ENCODE measurements at places on chromosomes 12 and 14.
A peak's percentile ranks its signal among the peaks of the same experiment; 100 is the strongest.

DNA sequence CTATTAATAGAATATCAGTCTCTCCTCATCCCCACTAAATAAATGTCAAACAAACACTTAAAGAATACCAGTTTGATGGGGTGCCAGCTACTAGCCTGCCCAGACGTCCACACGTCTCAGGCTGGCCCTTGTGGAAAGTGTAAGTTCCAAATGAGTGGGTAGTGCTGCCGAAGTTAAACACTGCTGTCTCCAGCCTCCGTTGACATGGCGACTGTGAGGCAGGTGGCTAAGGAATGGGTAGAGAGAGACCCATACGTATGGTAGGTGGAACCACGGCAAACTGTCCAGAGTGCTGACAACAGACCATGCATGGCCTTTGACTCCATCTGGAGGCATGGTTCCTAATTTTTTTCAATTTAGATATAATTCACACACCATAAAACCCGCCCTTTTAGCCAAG, 37.9 kb downstream of the PITPNM2 start:
- DNase-seq = no peak

- no peak for DNase-seq
Observed at GRCh38 chr12:56724701-56724971, 463 bp downstream of the NACA start.

DNA sequence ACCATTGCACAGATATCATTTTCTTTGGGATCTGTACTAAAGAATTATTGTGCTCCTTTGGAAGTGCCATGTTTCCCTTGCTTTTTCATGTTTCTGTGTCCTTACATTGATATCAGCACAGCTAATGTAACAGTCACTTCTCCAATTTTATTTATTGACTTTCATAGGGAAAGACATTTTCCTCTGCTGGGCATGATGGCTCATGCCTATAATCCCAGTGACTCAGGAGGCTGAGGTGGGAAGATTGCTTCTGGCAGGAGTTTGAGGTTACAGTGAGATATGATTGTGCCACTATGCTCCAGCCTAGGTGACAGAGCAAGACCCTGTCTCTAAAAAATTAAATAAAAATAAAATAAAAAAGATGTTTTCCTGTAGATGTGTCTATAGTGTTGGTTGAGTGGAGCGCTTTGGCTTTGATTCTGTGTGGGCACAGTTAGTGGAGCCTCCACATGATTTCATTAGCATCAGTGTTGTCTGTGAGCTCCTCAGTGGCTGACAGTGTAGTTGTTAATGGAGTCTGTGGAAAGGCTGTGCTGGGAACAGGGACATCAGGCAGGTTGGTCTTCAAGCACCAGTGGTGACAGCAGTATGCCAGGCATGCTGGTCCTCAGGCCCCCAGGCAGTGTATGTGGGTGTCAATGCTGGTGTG, 7.4 kb downstream of the OAS2 start:
- no peak for DNase-seq

DNA sequence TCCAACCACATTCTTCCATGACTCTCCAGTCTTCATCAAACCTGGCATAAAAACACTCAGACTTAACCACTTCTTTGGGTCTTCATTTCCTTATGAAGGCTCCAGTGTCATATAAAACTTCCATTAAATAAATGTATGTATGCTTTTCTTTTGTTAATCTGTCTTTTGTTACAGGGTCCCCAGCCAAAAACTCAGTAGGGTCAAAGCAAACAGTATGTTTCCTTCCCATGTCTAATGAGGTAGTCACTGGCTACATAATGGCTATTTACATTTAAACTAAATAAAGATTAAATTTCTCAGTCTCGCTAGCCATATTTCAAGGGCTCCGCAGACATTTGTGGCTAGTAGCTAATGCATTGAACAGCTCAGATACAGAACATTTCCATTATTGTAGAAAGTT, 40.1 kb upstream of the STAB2 start:
- no peak for DNase-seq

GRCh38 chr14:75648066-75648838, 12.4 kb downstream of the ERG28 start:
- no peak for DNase-seq

GRCh38 chr14:87278415-87278814, 714.6 kb downstream of the GALC start:
- no peak for DNase-seq

GRCh38 chr12:107951024-107951423, 176.5 kb downstream of the ASCL4 start:
- no peak for DNase-seq

- no peak for DNase-seq
Observed at GRCh38 chr12:13666806-13667205, 314.6 kb downstream of the GRIN2B start.

DNA sequence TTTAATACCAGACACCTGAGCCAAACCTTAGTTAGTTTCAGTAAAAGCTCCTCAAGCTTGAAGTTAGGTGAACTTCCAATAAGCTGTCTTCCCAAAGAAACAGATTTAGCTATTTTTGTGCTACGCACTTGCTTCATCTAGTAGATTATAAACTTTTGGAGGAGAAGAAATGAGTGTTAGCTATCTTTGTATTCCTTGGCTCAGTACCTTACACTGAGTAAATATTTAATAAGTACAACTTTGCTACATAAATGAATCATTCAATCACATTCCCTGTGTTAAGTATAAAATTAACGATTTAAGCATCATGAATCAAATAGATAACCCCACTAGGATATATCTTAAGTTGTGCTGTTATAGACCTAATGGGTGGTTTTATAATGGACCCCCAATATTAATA, 307.0 kb downstream of the PCNX1 start:
- DNase-seq = no peak

GRCh38 chr12:89919241-89919906, 210.7 kb upstream of the ATP2B1 start:
- no peak for DNase-seq

- DNase-seq = peak; percentile 28
Observed at GRCh38 chr12:25590011-25590721, 37.1 kb upstream of the LMNTD1 start.

- no peak for DNase-seq
Observed at GRCh38 chr14:36268121-36268520, 52.3 kb downstream of the MBIP start.

DNA sequence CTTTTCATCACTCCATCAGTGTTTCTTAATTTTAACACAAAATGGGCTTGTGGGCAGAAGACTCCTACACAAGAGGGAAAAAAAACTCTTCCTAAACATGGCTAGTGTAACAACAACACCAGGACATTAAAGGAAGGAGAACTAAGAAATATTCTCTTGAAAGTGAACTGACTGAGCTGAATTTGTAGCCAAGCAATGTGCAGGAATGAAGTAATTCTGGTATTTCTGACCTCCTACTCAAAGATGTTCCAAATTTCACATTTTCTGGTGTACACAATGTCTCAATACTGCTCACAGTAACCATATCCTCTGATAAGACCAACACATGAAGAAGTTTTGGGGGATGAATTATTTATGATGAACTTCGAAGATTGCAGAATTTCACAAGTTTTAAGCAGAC, 357.3 kb downstream of the DUSP6 start:
- DNase-seq = no peak

DNA sequence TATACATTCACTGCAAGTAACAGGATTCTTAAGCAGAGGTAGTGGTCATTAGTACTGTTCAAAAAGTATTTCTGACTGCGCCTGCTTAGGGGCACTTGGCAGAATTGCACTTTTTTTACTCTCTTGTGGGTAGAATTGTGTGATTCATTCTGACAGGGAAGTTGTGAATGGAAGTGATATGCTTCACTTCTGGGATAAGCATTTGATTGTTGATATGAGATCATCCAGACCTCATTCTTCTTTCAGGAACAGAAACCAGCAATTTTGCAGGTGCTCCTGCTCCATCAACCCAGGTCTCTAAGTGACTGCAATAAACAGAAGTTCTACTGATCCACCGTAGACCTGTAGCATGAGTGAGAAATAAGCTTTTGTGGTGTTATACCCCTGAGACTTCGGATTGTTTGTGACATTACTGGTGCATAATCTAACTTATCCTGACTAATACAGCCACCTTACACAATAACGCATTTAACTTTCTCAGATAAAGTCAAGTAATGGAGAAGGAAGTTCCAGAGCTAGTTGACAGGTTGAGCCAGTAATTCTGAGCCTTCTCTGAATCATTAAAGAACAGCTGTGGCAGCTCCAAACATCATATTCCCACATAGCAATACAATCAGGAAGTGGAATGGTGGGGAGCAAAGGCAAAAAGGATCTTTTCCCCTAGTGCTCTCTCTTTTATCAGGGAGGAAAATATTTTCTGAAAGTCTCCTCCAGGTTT, 387.9 kb downstream of the SYT1 start:
- no peak for DNase-seq

DNA sequence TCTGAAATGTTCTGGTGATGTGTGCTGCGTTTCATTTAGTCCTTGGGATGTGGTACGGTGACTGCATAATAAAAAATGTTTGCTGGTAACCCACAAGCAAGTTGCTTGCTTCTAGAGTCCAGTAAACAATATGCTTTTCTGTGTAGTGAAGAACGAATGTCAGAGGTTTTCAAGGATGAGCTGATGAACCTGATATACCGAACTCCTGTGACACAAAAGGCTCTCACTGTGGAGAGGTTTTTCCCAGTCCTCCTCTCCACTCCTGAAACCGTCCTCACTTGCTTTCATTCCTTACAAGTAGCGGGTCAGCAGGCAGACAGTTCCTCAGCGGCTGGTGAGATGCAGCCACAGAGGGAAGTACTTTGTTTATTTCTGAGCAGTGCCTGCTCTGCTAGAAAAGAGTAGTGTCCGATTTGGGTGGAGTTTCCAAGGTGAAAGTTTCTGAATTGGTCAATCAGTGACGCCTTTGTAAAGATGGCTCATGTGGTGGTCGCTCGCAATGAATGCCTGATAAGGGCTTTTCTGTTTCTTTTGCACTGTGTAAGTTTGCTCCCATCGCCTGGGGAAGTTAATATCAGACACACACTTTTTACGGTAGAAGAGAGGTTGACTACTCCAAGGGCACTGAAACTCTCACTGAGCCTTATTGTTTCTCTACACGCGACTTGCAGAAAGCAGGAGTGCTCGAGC, 3.0 kb downstream of the ETV6 start:
- no peak for DNase-seq

DNA sequence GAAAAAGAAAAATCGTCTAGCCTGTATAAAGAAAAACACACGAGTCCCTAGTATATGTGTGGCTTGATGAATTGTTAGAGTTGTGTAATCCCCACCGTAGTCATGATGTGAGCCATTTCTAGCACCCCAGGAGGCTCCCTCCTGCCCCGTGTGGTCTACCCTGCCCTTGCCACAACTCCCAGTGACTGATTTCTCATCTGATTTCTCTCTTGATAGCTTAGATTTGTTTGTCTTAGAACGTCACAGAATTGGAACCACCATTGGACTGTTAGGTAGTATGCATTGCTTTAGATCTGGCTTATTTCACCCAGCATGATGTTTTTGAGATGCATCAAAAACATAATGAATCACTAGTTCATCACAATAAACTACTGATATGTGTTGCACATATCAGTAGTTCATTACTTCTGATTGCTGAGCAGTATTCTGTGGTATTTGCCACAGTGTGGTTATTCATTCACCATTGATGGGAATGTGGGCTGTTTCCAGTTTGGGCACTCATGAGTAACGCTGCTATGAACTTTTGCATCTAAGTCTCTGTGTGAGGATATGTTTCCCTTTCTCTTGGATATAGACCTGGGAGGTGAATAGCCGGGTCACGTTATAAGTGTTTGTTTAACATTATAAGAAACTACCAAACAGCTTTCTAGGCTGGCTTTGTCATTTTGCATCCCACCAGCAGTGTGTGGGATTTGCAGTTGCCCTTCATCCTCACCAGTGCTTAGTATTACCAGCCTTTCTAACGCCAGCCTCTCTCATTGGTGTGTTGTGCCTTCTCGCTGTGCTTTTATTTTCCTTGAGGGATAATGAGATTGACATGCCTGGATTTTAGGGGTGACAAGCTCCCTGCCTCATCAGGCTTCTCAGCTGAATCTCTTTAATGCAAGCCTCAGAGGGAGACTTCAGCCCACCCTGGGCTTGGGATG, 31.9 kb upstream of the NCOR2 start:
- no peak for DNase-seq

DNA sequence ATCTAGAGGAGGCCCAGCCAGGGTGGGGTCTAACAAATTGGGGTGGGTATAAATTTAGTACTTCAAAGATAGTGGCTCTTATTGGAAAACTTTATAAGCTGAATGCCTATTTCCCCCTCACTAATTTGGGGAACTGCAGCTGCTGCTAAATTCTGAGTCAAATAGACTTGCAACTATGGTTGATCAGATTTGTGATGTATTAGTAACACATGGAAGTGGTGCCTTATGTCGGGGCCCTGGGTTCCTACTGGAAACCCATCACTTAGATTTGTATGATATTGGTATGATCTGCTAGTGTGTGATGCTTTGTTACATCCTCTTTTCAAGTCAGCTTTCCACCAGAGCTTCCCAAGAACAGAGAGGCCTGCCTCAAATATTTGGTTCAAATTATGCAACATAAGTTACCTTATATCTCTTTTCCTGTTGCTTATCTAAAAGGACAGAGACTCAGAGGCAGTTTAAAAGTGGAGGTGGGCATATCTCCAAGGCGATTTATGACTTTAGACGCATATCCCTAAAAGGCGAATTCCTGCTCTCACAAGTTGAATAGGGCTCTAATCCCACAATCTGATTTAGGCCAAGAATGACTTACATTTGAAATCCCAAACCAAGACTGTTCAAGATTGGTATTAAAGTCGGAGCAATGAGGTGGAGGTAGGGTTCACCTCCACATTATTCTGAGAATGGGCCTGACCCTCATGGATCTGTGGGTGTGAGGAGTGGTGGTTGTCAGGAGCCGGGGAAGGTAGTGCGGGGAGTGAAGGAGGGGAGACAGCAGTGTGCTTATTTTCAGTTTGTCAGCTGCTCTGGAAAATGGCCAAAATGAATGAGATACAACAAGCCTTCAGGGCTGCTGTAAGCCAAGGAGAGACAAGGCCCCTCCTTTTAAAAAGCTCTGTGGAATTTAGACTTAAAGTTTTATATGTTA, 425.8 kb downstream of the RAD51B start:
- DNase-seq = no peak

DNA sequence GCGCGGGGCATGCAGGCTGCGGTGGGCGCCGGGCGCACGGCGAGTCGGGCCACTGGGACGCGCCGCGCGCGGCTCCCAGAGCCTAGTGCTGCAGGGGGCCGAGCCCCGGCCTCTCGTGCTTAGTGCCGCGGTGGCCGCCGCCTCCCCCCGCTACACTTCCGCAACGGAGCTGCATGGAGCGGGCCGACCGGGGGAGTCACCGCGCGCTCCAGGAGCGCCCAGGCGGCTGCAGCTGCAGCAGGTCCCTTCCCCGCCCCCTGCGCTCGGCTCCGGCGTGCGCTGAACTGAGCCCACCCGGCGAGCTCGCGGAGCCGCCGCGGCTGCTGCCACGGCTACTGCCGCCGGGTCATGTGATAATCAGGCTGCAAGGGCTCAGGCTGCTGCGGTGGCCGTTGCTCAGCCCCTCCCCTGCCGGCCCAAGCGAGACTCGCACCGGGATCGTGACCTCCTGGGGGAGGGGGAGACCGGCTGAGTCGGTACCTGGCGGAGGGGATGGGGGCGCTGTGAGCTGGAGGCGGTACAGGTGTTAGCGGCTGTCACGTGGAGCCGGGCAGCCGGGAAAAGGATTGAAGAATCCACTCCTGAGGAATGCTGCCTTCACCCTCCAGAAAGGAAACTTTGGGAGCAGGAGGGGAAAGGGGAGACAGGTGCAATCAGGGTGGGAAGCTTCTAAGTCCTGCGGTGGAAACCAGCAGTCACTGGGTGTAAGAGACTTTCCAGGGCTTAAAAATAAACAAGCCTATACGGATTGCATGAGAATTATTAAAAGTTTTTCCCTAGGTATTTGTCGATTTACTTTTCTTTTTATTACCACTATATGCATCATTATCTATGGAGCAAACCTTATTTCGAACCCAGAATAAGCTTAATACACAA, at the start of gene PPM1H:
TSS of gene PPM1H (minus strand) at position 352 of the 876 bp plus-strand sequence. CDS start 414 bp downstream, outside the sequence.
- DNase-seq = no peak

GRCh38 chr14:21712036-21712435, 38.4 kb upstream of the OR4E1 start:
- no peak for DNase-seq

All from stimulated activated CD4-positive, alpha-beta T cell treated with anti-CD3 and anti-CD28 coated beads, Interleukin-2, amount 100 ng/mL, for 4 hours (primary cell).